SW 1271 (cell line): ENCODE measurements at places on chromosomes 7 and 10.

DNA sequence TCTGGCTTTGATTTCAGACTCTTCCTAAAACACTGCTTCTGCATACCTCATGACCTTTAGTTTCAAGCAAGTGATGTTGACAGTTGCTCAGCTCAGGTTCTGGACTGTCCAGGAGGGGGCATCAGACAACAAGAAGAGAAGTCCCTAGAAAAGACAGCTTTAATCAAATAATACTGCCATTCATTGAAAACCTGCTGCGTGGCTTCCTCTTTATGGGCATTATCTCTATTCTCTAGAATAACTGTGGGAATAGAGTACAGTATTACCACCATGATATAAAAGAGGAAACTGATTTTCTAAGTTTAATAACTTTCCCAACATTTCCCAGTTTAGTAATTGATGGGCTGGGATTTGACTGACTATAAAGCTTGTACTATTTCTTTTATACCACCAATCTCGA, 170.4 kb downstream of the SNX13 start:
- peak; percentile 24 for DNase-seq

DNA sequence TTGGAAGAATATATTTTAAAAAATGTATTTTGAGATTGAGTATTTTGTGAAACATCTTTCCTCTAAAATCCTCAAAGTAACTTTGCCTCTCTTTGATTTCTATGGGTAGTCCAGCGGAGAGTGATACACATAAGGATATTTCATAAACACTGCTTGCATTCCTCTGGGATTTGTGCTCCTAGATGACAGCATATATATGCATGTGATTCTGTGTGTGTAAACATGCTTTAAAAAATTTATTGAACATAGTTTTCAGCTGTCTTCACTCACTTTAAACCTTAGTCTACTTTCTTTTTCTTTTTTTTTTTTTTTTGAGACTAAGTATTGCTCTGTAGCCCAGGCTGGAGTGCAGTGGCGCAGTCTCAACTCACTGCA, 84.6 kb downstream of the KAT6B start:
- no peak for DNase-seq

GRCh38 chr10:87816898-87817608, 973 bp downstream of the ATAD1 start:
- no peak for DNase-seq

DNA sequence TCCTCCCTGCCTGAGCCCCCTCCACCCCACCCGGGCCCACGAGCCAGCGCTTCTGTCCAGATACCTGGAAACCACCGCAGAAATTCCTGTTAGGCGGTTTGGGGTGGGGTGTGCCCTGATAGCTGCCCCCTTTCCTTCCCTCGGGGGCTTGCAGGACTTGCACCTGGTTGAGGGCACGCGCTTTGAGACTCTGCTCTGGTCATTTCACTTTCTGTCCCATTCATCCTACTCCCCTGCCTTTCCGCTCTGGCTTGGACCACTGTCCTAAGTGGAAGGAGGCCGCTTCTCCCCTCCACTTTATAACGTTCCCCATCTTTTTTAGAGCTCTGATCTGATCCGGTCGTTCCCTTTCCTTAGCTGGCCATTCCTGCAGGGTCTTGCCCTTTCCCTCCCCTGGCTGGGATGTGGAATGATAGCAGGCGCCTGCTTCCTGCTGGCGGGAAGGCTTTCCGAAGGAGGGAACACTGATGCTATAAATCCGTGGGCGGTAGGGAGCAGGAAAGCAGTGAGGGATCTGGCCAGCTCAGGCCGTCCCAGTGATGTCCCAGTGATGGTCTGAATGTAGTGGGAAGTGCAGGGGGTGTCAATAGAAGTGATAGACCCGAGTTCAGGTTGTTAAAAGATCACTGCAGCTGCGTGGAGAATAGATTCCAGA, 852 bp upstream of the PRKAR1B start:
- DNase-seq = no peak

DNA sequence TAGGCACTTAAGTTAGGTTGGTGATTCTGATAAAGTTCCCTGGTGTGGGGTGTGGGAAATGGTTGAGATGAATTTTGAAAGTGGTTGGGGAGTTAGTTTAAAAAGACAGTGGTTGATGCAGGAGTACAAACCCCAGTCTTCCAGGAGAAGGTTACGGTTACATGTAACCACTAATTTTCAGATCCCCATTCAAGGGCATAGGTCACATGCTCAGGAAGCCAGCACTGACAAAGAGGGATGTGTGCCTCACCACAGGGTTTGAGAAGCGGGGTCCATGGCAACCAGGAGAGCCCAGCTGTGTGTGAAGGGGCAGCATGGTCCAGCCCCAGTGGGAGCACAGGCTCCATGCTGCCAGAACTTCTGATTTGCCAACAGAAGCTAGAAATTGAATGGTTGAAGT, 144.2 kb downstream of the MDFIC start:
- DNase-seq = no peak

- peak; percentile 36 for DNase-seq
Measured at GRCh38 chr7:77759294-77759889, 38.8 kb downstream of the TMEM60 start.

DNA sequence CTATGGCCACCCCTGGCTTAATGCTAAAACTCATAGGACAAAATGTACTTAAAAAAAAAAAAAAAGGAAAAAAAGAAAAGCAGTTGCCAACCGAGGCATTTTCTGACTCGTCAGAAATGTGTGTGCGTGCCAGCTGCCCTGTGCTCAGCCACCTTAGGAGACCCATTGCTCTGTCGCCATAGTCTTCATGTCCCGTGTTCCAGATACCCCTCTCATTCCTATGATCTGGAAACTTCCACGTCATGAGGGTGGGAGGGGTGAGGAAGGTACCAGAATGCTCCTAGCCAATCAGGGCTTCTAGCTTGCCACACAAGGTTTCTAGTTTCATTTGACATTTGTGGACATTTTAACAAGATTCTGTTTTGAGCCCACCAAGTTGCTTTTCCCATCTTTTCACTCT, 212.9 kb downstream of the TCF7L2 start:
- DNase-seq = no peak

- DNase-seq = no peak
Measured at GRCh38 chr7:103542470-103542869, 96.5 kb upstream of the SLC26A5 start.

DNA sequence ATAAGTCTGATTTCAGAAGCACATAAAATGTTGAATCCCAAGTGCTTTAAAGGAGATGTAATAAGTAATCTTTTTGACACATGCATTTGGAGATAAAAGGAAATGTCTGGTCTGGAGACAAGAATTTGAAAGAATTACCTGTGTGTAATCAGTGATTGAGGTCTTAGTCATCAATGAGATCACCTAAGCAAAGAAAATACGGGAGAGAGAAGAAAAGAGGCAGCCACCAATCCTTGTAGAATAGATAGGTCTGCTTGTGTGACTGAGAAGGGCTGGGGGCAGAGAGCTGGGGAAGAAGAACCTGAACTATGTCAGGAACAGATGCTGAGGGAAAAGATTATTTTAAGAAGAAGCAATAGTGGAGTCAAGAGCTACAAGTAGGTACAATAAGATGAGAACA, 49.3 kb upstream of the ITPRID1 start:
- no peak for DNase-seq

DNA sequence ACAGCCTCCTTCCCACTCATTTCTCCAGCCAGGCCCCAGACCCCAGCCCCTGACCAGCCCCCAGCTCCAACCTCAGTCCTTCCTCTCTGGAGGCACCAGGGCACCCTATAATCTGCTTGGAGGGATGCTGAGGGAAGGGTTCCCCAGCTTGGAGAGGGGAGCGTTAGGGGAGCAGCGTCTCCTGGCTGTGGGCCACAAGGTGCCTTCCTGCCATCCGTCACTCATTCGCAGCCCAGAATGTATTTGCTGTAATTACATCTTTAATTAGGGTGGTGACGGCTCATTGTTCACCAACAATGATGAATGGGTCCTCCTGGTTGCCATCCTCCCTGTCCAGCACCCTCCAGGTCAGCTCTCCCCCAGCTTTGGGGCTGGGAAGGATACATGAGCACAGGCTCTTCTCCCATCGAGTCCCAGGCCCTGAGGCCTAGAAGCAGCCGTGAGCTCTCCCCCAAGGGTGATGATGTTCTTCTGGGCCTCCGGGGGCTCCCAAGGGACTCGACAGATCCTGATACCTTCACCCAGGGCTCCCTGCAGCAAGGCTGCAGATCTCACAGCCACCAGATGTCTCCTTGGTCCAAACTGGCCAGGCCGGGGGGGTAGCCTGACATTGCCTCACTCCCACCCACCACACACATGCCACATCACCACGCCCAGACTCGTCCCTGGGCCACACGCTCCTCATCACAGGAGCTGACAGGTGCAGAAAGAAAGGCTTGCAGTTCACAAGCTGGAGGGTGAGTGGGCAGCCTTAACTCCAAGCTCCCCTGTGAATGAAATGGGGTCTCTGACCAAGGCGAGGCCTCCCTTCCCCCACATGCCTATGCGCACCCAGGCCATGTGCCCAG, 26.8 kb downstream of the POLL start:
- no peak for DNase-seq

DNA sequence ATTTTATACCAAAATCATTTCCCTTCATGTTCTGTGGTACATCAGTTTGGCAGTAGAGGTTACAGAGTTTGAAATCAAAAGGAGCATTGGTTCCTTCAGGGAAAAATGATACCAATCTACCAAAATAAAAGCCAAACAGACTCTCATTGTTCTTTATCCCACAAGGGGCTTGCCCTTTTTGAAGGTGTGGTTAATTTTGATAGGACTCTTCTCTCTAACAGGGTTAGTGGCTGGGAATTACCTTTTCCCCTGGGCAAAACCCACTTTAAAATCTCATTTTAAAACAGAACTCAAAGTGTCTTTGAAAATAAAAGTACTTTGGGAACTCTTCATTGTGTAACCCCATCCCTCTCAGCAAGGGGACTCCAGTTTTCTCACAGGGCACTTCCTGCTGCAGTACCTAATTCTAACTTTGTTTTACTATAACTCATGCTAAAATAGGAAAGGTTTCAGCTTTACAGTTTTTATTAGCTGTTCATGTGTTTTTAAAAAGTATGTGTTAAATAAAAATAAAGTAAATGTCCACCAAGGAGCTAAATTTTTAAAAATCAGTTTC, 30.6 kb downstream of the SMNDC1 start:
- DNase-seq = no peak

GRCh38 chr10:13056456-13057077, 43.4 kb upstream of the OPTN start:
- peak; percentile 2 for DNase-seq

DNA sequence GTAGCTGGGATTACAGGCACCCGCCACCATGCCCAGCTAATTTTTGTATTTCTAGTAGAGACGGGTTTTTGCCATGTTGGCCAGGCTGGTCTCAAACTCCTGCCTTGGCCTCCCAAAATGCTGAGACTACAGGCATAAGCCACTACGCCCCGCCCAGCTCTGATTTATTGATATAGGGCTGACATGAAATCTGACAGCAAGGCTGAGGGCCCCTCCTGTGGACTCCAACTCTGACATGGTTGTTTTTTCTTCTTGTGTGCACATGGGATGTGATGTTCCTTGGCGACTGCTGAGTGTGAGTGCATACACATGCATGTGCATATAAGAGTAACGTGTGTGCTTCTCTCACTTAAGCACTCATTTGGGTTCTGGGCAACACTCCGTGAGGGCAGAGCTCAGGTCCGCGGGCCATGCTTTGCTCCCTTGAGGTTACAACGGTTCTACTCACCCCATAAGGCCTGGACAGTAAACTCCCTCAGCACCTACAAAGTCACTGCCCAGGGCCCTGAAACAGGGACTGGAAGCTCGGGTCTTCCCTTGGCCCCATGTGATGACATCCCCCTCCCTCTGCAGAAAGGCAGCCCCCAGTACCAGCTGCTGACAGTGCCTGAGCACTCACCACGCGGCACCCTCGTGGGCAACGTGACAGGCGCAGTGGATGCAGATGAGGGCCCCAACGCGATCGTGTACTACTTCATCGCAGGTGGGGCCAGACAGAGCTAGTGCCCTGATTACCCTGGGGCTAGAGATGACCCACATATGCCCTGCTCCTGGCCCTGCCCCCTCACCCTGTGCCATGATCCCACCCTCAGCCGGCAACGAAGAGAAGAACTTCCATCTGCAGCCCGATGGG, 33.6 kb upstream of the VSIR start:
- DNase-seq = no peak

GRCh38 chr7:155714702-155715101, 70.2 kb downstream of the RBM33 start:
- no peak for DNase-seq

DNA sequence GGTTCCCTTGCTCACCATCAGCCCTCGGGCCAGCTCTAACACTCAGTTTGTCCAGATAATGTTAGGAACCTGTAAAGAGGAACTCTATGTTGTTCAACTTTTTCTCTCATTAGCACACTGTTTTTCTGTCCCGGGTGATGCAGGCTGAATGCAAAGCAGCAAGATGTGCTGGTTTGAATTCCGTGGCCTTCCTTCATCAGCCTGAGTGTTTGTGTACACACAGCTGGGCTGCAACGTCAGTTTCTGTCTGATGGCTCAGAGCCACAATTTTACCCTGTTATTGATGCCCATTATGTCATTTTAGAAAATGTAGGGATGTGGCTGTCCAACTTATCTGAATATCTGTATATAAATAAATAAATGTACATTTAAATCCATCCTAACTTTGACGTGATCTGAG, 152.0 kb downstream of the PLPP4 start:
- DNase-seq = no peak

DNA sequence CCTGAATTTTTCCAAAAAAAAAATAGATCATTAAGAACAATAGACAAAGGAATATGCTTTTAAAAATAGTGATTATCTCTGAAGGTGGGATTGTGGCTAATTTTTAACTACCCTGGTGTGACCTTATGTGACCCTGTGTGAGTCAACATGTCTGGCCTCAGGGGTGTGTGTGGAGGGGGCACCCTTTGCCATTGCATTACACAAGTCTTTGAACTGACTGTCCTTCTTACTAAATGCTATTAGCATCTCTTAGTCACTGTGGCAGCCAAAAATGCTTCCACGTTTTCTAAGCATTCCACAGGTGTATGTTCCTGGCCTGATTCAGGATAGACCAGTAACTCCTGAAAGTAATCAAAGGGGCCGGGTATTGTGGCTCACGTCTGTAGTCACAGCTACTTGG, 175.4 kb downstream of the MGMT start:
- no peak for DNase-seq

DNA sequence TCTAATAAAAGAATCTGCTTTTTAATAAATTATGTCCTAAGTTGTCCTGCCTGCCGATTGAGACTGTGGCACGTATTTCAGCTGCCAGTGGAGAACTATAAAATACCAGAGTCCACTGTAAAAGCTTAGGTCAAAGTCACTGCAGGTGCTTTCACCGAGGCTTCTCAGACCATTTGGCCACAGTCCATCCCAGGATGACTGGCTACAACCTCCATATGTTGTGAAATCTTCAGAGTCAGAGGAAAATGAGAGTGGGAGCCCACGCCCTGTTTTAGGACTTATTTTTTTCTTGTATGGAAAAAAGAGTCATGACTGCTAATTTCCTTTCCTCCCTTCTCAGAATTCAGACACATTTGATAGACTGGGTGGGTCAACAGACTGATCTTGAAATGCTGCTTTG, 182.9 kb downstream of the ANK3 start:
- DNase-seq = no peak
